Uterus (tissue), 4 donors: ENCODE measurements at places on chromosomes 16 and 17.
A peak's percentile ranks its signal among the peaks of the same experiment; 100 is the strongest.

GRCh38 chr16:69223882-69224281 lies 36.9 kb downstream of the SNTB2 start:
- peak overlapping the region; percentile 16 for H3K27ac ChIP-seq
- no peaks in the 10 kb centered on the region for H3K36me3 ChIP-seq
- H3K4me1 ChIP-seq, result no peaks in the 10 kb centered on the region

- H3K4me1 ChIP-seq, result no peaks in the 10 kb centered on the region
- H3K4me3 ChIP-seq, result no peak overlapping the region
- no peaks in the 10 kb centered on the region for H3K27me3 ChIP-seq
- DNase-seq, result no peak
- no peak overlapping the region for H3K27ac ChIP-seq
Observed at GRCh38 chr16:66175636-66176035, 190.9 kb upstream of the CDH5 start.

- no peaks in the 10 kb centered on the region for H3K4me1 ChIP-seq
- H3K27ac ChIP-seq, result no peak overlapping the region
- no peak overlapping the region for H3K4me3 ChIP-seq
Observed at GRCh38 chr16:361872-362701, 8.3 kb downstream of the MRPL28 start.

- no peaks in the 10 kb centered on the region for H3K36me3 ChIP-seq
- peak; percentile 82 for DNase-seq
- no peak overlapping the region for H3K4me3 ChIP-seq
- H3K27ac ChIP-seq, result peak overlapping the region; percentile 87
- peaks cover 26% of the 10 kb centered on the region for H3K4me1 ChIP-seq
Observed at GRCh38 chr16:49701789-49702494, 154.0 kb downstream of the ZNF423 start.

GRCh38 chr16:52652033-52652432 lies 105.1 kb upstream of the TOX3 start:
- H3K4me1 ChIP-seq, result no peaks in the 10 kb centered on the region
- H3K27ac ChIP-seq, result no peak overlapping the region
- H3K4me3 ChIP-seq, result no peak overlapping the region
- no peaks in the 10 kb centered on the region for H3K27me3 ChIP-seq
- no peaks in the 10 kb centered on the region for H3K36me3 ChIP-seq

DNA sequence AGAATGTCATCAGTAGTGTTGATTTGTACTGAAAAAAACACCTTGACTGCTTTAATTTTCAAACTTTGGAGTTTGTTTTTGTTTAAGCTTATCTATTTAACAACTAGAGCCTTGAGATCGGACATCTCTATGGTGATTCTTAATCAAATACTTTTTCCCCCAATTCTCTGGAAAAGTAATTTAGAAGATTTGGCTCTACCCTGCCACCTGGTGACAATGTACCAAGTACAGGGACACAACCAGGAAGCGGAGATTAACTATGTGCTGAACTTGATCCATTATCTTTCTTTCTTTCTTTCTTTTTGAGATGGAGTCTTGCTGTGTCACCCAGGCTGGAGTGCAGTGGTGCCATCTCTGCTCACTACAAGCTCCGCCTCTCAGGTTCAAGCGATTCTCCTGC lies 30.8 kb downstream of the USP43 start:
- no peak overlapping the region for H3K4me3 ChIP-seq
- H3K4me1 ChIP-seq, result no peaks in the 10 kb centered on the region
- H3K27me3 ChIP-seq, result no peaks in the 10 kb centered on the region
- no peak overlapping the region for H3K27ac ChIP-seq
- DNase-seq, result no peak

- H3K4me3 ChIP-seq, result no peak overlapping the region
- no peak for DNase-seq
- no peaks in the 10 kb centered on the region for H3K27me3 ChIP-seq
- no peaks in the 10 kb centered on the region for H3K36me3 ChIP-seq
- H3K4me1 ChIP-seq, result no peaks in the 10 kb centered on the region
Observed at GRCh38 chr17:29061036-29061435, 18.1 kb downstream of the PIPOX start.
